ENCODE measurements at places on chromosomes 4 and X.

GRCh38 chrX:123298026-123298425 is 113.9 kb downstream of the GRIA3 start:
- no peak for DNase-seq

DNA sequence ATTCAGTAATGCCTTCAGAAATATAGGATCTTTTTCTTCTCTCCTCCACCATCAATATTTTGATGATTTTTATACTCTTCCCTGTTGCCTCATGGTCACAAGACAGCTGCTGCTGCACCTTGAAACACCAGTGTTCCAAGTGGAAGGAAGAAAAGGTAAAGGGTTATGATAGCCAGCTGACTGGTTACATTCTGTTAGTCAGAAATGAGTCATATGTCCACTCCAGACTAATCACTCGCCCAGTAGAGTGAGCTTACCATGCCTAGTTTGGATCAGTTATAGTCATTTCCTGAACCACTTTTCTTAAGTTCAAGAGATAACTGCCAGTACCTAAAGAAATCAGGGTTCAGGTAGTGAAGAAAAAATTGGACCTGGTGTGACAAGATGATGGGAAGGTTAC is 532.3 kb upstream of the SMIM31 start:
- DNase-seq, result no peak

- DNase-seq, result peak; percentile 25
Observed at GRCh38 chr4:161555689-161556660, 607.8 kb downstream of the FSTL5 start.

- peak; percentile 83 for DNase-seq
Observed at GRCh38 chr4:182207830-182208396, 35.3 kb upstream of the TENM3 start.

Measured in epithelial cell of proximal tubule (primary cell).